ENCODE measurements at places on chromosomes 1 and 21. TPM values are rescaled to one million over a fixed set of nuclear protein-coding genes. Genes with fewer than 3 reads are reported as not detected.

Gene SUCO
- 6.9 TPM for polyA plus RNA-seq

- no peaks in the 10 kb centered on the region for H3K27me3 ChIP-seq
- peaks cover 34% of the 10 kb centered on the region for H3K4me1 ChIP-seq
- no peak overlapping the region for H3K4me3 ChIP-seq
Measured at GRCh38 chr1:243234978-243235647, 20.0 kb downstream of the CEP170 start.

DNA sequence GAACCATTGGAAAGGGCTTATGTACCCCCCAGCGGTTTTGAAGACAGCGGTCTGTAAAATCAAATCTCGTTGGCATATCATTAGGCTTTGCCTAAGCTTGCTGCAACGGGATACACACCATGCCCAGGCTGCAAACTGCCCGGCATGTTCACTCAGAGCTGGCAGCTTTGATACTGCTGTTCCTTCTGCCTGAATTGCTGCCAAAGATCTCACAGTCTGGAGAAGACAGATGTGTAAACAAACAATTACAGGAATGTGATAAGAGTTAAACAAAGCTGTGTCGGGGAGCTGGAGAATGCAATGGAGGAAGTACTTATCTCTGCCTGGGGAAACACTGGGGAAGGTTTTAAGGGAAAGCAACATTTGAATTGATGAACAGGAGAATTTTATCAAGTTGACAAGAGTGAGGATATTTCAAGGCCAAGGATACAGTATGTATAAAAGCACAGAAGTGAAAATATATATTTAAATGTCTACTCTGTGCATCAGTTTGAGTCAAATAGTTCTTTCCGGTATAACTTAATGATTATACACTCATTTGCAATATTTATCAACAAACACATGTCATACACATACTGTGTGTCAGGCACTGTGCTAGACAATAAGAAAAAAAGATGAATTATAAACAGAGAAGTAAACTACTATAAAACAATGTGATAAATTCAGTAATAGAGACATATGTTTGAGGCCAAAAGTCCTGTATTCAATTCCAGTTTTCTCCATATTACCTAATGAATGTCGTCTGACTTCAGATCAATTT, 29.9 kb downstream of the CHML start:
- peaks cover 4% of the 10 kb centered on the region for H3K4me1 ChIP-seq
- no peak for DNase-seq
- no peaks in the 10 kb centered on the region for H3K27me3 ChIP-seq
- H3K36me3 ChIP-seq = no peaks in the 10 kb centered on the region
- H3K4me3 ChIP-seq = no peak overlapping the region

GRCh38 chr1:23597635-23598388, 38.5 kb upstream of the ID3 start:
- H3K36me3 ChIP-seq = no peaks in the 10 kb centered on the region
- DNase-seq = no peak
- H3K4me1 ChIP-seq = peaks cover 11% of the 10 kb centered on the region
- H3K4me3 ChIP-seq = no peak overlapping the region
- H3K27me3 ChIP-seq = no peaks in the 10 kb centered on the region

Gene BMP8B
- 0.08 TPM for polyA plus RNA-seq
